Pulmonary artery endothelial cell (primary cell): ENCODE measurements at places on chromosomes 3 and 15. TPM values are rescaled to one million over a fixed set of nuclear protein-coding genes. Genes with fewer than 3 reads are reported as not detected.

The REC114 gene
- total RNA-seq, result not detected in 2 replicates

The GAP43 gene
- not detected in 2 replicates for total RNA-seq

The SERPINI2 gene
- total RNA-seq, result not detected in 2 replicates

DNA sequence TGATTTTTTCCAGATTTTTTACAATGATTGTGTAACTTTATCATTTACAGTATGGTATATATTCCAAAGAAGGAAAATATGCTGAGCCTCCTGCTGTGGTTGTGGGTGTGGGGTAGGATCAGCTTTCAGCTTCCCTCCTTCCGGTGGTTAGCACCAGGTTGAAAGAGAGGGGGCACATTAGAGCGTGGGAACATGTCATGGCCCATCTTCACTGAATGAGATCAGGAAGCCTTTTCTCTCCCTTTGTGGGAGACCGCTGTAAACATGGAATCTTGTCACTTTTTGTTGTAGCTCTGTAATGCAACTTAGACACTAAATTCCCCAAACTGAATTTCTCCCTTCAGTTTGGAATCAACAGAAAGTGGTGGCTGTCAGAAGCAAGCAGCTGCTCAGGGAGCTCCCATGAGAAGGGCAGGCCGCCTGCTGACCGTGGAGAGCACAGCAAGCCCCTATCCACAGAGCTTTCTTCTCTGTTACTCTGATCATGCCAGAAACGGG, 86.7 kb upstream of the LIMD1 start:
- DNase-seq, result no peak

DNA sequence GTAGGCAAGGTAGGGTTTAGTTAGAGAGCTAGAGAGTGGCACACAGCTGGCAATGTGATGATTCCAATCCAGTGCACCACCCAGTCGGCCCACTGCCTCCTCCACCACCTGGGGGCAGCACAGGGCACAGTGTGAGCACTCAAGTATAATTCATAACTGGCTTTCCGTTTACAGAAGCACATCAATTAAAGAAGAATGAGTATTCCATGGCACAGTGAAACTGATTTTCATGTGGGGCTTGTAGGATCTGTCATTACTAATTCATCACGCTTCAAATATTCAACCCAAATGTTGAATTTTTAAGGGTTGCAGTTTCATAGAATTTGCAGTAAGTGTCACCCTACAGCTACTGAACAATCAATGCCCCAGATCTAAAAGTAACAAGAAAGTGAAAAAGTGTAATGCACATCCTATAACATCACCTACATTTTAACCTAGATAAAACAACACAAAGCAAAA, 149.9 kb downstream of the IGSF11 start:
- peak; percentile 3 for DNase-seq

DNA sequence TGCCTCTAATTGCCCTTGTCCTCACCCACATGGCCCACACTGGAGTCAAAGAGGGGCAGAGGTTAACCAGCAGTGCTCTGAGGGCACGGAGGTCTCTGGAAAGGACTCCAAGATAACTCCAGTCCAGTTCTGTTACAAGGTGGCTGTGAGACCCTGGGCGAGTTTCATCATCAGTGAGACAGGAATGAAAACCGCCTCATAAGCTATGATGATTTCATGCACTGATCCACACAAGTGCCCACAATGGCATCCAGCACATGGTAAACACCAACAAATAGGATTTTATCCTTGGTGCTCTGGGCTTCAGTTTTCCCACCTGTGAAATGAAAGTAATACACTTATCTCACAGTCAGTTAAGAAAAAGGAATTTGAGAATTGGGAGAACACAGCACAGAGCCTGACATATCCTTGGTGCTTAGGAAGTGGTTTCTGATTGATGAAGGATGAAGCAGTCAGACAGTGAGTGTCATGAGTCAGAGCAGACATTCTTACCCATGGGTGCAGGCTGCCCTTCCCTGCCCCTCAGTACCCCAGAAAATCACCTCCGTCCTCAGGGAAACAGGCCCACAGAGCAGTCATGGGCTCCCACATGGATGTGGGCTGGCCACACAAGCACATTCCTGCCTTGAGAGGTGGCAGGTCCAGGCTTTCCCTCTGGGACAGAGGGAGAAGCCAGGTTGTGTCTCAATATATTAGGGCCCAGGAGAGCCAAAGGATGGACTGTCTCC, 48.4 kb downstream of the DAPK2 start:
- no peak for DNase-seq

DNA sequence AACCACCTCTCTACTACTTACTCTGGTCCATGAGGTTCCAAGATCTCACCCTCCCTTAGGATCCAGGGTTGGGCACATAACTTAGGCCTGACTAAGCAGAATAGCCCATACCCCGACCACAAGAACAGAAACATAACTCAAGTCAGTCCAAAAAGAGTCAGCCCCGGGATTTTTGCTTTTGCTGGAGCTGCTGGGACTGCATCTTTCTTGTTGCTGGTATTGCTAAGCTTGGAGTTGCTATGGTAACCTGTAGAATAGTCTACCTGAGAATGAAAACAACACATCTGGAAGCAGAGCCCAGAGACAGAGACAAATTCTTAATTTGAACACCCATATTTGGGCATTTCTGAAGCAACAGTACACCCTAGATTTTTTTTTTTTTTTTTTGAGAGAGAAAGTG, 6.5 kb downstream of the RUBCN start:
- no peak for DNase-seq

GRCh38 chr15:76181705-76182107, 121.9 kb downstream of the TMEM266 start:
- DNase-seq, result no peak

GRCh38 chr15:41927536-41927935, 33.7 kb upstream of the SPTBN5 start:
- DNase-seq, result no peak

- no peak for DNase-seq
Observed at GRCh38 chr15:58042006-58042405, 23.5 kb downstream of the ALDH1A2 start.
